ENCODE measurements at places on chromosomes 7 and 10. TPM values are rescaled to one million over a fixed set of nuclear protein-coding genes. Genes with fewer than 3 reads are reported as not detected.

DNA sequence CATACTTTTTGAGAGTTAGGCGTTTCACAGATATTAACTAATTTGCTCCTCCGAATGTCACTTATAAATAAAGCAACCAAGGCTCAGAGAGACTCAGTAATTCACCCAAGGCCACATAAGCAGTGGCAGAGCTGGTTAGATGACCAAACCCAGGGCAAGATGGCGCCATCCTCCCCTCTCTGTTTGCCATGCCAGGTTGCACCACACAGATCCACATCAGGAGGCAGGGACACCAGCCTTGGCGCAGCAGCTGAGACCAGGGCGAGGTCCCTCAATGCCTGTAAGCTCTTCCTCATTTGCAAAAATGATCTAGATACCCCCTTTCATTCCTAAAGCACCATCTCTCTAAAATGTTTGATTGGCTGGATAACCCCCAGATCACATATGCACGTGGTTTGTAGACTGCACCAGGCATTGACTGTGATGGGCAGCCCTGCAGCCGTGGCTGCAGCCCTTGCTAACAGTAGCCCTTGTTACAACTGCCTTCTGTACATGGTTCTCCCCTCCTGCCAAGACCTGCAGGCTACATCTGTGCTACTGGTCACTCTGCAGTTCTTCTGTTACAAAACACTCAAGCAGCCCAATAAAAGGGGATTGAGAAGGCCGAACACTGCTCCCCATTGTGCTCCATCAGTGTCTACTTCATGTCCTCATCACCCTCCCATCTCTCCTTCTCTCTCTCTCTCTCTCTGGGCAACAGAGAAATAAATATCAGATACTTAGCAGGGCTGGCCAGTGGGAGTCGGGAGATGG lies 298.6 kb downstream of the PRPF18 start:
- DNase-seq: no peak

- DNase-seq: no peak
These were observed 4.1 kb downstream of the FRMD4A start for GRCh38 chr10:14326581-14326980.

GRCh38 chr10:126849646-126850045 lies 55.6 kb upstream of the DOCK1 start:
- no peak for DNase-seq

GRCh38 chr10:46091828-46092523 lies 45.9 kb upstream of the MSMB start:
- DNase-seq: no peak

DNA sequence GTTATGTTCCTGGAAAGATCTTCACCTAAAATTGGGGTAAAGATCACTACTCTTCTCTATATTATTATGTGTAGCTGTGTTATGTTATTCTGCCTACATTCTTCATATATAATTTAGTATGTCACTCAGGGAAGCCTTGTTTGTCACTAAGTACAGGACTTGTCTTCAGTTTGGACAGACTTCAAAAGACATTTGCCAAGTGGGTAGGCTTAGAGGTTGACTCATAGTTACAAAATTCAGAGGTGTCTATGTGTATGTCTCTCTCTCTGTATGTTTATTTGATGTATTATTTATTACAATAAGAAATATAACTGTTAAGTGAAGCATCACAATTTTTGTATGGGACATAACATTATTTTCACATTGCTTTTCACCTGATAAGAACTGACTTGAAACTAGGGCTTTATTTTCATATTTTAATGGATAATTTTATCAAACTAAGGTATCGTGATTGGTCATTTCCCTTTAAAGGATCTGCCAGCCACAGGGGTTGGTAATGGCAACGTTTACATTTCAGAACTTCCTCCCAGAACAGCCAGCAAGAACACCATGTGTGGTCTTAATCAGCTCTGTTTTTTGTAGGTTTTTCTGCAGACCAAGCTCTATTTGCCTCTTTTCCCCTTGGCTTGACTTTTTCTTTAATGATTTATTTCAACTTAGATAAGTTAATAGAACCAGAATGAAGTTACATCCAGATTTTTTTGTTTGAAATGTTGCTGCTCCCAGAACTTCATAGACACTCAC lies 262.1 kb upstream of the CACNA2D1 start:
- no peak for DNase-seq

DNA sequence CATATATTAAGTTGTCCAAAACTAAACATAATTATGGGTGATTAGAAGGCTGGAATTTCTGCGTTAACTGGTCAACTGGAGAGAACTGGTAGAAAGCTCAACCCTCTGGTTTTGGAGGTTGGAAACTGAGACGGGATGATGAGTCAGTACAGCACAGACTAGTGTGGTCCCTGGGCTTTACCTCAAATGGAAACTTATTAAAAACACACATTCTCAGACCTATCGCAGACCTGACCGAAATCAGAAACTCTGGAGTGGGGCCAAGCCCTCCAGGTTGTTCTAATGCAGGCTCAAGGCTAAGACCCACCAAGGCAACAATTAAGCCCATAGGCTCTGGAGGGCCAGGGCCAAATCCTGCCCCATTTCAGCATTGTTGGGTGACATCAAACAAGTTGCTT lies 136.9 kb downstream of the KCNMA1 start:
- no peak for DNase-seq

- no peak for DNase-seq
These were observed 54.3 kb upstream of the NRP1 start for GRCh38 chr10:33388785-33389184.

ASCC1 gene
- 30.9 TPM for total RNA-seq

ACSL5 gene
- 9.0 TPM for total RNA-seq

ANKRD61 gene
- total RNA-seq: 0.25 TPM

TMEM270 gene
- total RNA-seq: not detected

Measured in heart left ventricle (tissue), 16 donors.